MM.1S (cell line): ENCODE measurements at places on chromosomes 3 and 15.

DNA sequence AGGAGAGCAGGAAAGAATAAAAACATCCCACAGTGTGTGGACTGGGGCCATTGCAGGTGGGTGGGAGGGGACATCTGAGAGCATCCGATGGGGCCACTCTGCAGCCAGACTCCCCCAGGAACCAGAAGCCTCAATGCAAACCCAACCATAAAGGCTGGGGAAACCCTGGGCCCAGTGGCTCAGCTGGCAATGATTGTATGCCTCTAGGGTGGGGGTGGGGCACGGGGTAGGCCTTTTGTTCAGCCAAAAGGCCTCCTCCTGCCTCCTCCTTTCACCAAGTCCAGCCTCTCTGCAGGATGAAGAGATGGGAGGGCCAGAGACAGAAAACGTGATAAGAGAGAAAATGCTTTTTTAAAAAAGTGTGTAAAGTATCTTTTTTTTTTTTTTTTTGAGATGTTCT is 45.5 kb upstream of the HERC1 start:
- DNase-seq, result no peak

- no peak for DNase-seq
Observed at GRCh38 chr3:107446706-107447105, 69.5 kb downstream of the CCDC54 start.

- DNase-seq, result no peak
Observed at GRCh38 chr3:156689608-156690007, 15.2 kb downstream of the TIPARP start.

- no peak for DNase-seq
Observed at GRCh38 chr15:92365084-92365483, 28.6 kb upstream of the ST8SIA2 start.

DNA sequence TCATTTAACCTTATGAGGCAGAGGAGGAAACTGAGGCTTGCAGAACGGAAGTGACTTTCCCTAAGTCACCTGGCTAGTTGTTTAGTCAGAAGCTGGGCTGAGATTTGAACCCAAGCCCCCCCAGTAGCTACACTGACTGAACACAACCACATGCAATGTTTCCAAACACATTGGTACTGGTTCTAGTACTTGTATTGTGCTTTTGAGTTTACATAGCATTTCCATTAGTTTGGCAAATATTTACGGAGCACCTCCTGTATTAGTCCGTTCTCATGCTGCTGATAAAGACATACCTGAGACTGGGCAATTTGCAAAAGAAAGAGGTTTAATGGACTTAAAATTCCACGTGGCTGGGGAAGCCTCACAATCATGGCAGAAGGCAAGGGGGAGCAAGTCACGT is 56.3 kb upstream of the ITGA11 start:
- DNase-seq, result no peak

DNA sequence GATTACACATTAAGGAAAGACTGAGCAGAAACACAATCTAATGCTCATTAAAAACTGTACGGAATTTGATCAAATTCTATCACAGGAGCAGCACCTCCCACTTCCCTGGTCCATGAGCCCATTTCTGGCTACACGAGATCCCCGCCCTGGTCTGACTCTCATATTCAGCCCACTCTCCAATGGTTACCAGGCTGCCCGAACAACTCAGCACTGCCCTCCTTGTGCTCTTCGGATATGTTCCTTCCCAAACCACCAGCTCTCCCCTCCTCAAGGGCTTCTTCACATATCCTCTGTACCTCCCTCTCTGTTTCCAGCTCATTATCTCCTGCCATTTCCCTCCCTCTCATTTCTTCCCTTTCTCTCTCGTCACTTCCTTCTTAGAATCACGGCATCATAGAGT is 180.5 kb downstream of the RSL24D1 start:
- no peak for DNase-seq

GRCh38 chr3:140850210-140850955 is 91.3 kb upstream of the SLC25A36 start:
- DNase-seq, result no peak

DNA sequence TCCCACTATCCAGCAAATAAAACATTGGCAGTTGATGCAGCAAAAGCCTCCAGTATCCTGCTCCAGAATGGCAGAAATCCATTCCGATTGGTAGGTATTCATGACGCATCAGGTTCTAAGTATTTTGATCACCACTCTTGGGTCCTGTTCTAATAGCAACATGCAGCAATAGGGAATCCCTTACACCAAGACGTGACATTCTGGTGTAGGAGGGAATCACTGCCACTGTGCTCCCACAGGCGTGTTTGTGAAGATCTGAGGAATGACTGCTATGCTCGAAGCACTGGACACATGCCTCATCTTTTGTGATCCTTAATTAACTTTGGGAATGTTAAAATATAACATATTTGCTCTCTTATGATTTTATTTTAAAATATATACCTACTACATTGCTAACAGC is 552.9 kb downstream of the MECOM start:
- DNase-seq, result no peak

- no peak for DNase-seq
Observed at GRCh38 chr3:143249014-143249413, 129.4 kb downstream of the CHST2 start.

- DNase-seq, result no peak
Observed at GRCh38 chr3:178059119-178059518, 477.1 kb upstream of the KCNMB2 start.

DNA sequence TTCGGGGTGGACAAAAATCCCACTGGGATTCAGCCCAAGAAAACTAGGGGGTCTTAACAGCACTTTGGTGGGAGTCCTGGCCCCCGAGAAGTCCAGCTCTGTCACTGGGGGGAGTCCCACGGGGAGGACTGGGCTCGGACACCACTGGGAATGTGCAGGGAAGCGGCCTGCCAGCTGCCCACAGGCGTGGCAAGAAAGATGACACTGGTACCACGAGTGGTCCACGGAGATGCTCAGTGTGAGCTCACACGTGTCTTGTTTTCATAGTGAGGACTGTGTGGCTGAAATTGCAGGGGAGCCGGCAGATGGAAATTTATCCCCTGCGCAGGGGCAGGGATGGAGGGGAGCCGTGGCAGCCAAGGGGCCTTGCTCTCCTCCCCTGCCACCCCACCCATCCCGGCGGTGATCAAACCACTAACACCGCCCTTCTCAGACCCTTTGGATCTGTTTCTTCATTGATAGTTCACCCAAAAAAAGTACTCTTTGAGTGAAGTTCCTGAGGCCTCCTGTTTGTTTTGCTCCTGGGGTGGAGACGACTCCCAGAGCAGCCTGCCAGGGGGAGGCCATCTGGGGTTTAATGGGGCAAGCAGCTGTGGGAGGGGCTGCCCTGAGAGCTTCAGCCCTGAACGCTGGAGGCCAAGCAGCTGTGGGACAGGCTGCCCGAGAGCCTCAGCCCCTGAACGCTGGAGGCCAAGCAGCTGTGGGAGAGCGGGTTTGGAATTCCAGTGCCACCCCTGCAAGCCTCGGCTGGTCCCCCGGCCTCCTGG is 130.9 kb downstream of the LRRK1 start:
- DNase-seq, result no peak

DNA sequence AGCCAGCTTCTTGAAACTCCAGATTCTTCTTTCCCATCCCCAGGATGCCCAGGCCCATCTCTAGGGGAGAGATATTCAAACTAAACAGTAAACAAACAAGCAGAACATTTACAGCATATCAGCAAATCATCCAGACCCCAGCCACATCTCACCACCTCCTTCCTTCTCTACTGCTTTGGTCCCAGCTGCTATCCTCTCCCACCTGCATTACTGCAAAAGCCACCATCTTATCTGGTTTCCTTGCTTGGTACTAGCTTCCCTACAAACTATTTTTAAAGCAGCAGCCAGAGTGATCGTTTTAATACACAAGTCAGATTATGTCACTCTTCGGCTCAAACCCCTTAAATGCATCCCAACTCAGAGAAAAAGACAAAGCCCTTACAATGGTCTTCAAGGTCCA is 4.8 kb downstream of the LYSMD2 start:
- no peak for DNase-seq

DNA sequence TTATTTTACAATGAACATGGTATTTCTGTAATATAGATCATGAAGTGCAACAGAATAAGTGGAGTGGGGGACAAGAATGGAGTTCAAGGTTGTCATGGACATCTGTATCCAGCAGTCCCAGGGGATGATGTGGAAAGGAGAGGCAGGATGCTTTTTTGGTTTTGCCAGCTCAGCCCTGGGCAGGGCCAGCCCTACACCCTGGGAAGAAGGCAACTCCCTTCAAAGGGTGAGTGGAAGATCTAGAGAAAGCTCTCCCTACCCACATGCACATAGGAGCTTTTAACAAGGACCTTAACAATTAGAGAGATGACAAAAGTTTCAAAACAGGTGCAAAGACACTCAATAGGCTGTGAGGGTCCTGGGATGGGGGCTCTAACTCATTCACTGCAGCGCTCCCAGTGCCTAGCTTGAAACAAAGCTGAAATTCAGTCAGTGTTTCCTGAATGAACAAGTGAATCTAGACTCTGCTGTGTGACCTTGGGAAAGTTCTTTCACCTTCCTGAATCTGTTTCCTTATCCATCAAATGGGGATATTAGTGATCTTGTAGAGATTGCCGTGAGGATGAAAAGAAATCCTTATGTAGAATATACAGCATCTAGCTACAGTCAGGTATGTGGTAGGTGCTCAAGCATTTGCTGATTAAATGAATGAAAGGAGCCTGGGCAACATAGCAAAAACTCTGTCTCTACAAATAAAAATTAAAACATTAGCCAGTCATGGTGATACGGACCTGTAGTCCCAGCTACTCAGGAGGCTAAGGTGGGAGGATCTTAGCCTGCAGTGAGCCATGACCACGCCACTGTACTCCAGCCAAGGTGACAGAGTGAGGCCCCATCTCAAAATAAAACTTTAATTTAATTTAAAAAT is 14.3 kb downstream of the BHLHE40 start:
- DNase-seq, result no peak

- no peak for DNase-seq
Observed at GRCh38 chr15:66999046-66999968, 66.1 kb upstream of the SMAD3 start.

DNA sequence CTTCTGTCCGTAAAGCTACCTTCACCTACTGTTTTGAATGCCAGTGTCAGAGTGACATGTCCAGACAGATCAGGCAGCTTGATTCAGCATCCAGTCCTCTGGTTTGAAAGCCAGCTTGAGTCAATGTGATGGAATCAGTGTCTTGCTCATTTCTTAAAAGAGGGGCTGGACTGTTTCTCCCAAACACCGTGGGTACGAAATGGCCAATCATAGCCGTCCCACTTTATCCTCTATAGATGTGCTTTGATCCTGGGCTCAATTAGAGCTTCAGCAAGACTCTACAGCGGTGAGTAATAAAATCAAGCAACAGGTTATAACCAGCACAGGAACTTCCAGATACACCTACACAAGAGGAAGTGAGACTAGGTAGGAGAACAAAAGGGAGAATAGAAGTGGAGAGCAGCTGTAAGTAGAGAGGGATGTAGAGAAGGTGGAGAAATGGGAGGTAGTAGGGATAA is 17.0 kb upstream of the OR5K1 start:
- DNase-seq, result no peak

- peak; percentile 70 for DNase-seq
Observed at GRCh38 chr3:105752791-105753415, 115.9 kb downstream of the CBLB start.

DNA sequence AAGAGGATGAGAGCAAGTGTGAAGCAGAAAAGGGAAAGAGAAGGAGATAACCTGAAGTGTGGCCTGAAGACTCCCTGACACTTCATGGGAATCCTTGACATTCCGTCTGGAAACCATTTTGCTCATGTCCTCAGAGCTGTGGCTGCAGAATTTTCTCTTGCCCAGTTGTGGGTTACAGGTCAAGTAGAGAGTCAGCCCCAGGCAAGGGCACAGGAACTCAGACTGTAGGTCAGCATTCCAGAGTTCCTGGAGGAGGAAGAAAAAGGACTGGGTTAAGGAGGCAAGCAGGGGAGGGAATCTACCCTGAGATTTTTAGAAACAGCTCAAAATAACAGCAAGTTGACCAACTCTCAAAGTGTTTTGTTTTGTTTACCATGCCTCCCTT is 4.1 kb upstream of the THSD4 start:
- DNase-seq, result no peak

GRCh38 chr3:131630097-131630496 is 127.3 kb upstream of the MRPL3 start:
- DNase-seq, result no peak
